ENCODE measurements at places on chromosomes 6 and 20.
A peak's percentile ranks its signal among the peaks of the same experiment; 100 is the strongest.

GRCh38 chr6:113651120-113651519, 206.0 kb upstream of the MARCKS start:
- no peak for DNase-seq

DNA sequence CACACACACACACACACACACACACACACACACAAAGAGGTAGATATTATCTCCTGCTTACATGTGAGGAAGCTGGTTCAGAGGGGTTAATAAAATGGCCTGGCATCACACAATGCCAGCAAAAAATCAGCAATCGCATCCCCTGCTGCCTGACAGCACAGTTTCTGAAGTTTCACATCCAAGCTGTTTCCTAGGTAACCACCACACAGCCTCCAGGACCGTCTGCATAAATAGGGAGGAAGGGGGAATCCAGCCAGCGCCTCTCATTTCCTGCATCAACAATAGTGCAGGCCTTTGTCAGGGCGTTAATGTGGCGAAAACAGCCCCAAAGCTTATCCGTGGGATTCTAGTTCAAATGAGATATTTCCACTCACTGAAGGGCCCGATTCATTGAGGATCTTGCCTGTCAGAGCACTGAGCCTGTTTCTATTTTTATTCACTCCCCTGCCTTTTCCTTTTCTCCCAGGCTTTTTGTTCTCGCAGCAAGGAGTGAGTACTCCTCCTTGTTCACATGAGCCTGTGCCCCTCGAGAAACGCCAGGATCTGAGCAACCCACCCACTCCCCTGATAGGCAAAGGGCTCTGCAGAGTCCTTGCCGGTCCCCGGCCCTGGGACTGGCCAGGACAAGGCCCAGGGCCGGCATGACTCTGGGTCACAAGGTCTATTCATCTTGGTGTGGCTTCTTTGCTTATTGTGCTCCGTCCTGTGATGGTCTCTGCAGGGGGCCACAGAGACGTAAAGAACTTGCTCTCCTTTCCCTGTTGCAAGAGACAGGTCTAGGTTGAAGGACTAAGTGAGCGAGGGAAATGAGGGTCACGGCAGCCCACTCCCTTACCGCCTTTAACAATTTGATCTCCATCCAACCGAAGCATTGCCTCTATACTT, 32.7 kb downstream of the TUBB2B start:
- DNase-seq, result peak; percentile 59

DNA sequence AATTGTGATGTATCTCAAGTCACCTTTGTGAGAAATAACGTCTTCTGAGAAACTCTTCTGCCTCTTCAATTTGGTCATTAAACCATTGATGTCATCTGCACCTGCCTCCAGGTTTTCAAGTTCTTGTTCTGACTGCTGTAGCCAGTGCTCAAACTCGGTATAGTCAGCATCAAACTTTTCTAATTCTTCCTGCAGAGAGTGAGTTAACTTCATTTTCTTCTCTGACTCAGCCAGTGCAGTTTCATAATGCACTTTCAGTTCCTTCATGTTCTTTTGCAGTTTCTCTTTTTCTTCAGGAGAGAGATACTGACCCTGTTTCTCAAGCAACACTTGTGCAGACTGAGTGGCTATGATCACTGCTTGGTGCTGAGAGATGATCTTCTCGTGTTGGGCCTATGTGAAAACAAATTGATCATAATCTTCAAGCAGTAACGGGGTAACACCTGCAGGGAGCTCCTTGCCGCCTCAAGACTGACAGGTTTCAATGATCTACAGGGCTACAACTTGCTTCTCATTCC, 48.8 kb downstream of the DST start:
- no peak for DNase-seq

- no peak for DNase-seq
These were observed 2.9 kb downstream of the BIRC7 start for GRCh38 chr20:63238514-63239125.

GRCh38 chr20:16007164-16007563, 566.1 kb downstream of the KIF16B start:
- no peak for DNase-seq

GRCh38 chr6:29723666-29724588, 693 bp downstream of the HLA-F start:
- DNase-seq, result no peak

All from neuronal stem cell (in vitro differentiated cells).